Muscle of leg (tissue), 16 donors: ENCODE measurements at places on chromosomes 11 and 22. TPM values are rescaled to one million over a fixed set of nuclear protein-coding genes. Genes with fewer than 3 reads are reported as not detected.

- H3K27ac ChIP-seq, result no peak overlapping the region
- H3K4me3 ChIP-seq, result no peak overlapping the region
- no peaks in the 10 kb centered on the region for H3K36me3 ChIP-seq
- peaks cover 14% of the 10 kb centered on the region for H3K4me1 ChIP-seq
Observed at GRCh38 chr22:39488563-39489083, 13.5 kb upstream of the MIEF1 start.

DNA sequence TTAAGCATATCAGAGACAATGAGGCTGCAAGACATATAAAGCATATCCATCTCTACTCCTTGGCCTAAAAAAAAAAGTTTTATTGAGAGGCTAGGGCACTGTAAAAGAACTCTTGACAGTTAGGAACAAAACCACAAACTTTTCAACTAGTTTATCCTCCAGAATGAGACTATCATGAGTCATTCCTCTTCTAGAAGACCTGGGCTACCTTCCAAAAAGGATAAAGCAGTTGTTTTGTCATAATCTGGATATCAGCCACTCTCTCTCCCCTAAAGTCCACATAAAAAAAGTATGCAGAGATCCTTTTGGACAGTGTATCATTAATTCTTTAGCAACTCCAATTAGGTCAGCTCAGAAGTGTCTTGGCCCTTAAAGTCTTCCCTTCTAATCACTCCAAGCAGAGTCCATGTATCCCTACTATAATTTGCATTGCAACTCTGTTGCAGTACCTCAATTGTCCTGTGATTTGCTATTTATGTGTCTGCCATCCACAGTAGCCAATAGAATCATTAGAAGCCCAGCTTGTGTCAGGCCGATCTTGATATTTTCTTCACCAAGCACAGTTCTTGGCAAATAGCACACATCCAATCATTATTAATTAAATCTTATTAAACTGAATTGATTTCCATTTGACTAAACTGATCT, 10.4 kb downstream of the OR51T1 start:
- DNase-seq, result peak; percentile 63
- no peaks in the 10 kb centered on the region for H3K4me1 ChIP-seq
- no peaks in the 10 kb centered on the region for H3K36me3 ChIP-seq

DNA sequence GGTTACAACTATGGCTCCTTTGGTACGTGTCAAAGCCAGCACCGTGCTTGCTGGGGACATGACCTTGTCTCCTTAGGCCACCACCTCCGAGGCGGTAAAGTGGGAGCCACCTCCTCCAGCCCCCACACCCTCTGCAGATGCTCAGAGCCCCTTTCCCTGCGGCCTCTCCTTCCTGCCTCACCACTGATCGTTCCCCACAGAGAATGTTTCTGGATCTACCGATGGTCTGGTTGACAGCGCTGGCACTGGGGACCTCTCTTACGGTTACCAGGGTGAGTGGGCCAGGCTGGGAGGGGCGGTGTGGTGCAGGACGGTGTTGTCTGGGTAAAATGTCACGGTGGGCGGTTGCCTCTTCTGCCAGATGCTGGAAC, 8.9 kb downstream of the SIDT2 start:
- H3K27me3 ChIP-seq, result no peaks in the 10 kb centered on the region
- no peak for DNase-seq
- H3K36me3 ChIP-seq, result peaks cover 75% of the 10 kb centered on the region
- H3K4me3 ChIP-seq, result no peak overlapping the region

DNA sequence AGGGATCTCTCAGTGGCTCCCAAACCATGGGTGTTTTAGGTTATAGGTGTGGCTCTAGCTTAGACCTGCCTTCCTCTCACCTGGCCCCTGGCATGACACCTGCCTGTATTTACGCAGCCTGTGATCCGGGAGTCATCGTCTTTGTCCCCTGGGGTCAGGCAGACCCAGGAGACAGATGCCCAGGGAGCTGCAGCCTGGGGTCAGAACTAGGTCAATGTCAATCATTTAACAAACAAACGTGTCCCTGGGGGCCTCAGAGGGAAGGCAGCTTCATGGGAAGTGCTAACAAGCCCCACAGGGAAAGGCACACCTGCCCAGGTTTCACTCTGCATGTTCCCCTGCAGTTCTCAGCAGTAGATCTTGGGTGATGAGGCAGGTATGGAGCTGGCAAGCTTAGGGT, 12.0 kb downstream of the BACE1-AS start:
- H3K36me3 ChIP-seq, result peaks cover 7% of the 10 kb centered on the region
- peaks cover 11% of the 10 kb centered on the region for H3K4me1 ChIP-seq
- no peaks in the 10 kb centered on the region for H3K27me3 ChIP-seq
- no peak overlapping the region for H3K4me3 ChIP-seq
- no peak for DNase-seq

GRCh38 chr11:44755556-44756523, 29.1 kb downstream of the TSPAN18 start:
- H3K36me3 ChIP-seq, result no peaks in the 10 kb centered on the region
- no peak overlapping the region for H3K4me3 ChIP-seq
- DNase-seq, result no peak
- H3K4me1 ChIP-seq, result peaks cover 25% of the 10 kb centered on the region
- peaks cover 3% of the 10 kb centered on the region for H3K27me3 ChIP-seq

- peak; percentile 13 for DNase-seq
- no peaks in the 10 kb centered on the region for H3K4me1 ChIP-seq
- H3K36me3 ChIP-seq, result no peaks in the 10 kb centered on the region
Observed at GRCh38 chr11:22508665-22509064, 117.0 kb downstream of the FANCF start.

DNA sequence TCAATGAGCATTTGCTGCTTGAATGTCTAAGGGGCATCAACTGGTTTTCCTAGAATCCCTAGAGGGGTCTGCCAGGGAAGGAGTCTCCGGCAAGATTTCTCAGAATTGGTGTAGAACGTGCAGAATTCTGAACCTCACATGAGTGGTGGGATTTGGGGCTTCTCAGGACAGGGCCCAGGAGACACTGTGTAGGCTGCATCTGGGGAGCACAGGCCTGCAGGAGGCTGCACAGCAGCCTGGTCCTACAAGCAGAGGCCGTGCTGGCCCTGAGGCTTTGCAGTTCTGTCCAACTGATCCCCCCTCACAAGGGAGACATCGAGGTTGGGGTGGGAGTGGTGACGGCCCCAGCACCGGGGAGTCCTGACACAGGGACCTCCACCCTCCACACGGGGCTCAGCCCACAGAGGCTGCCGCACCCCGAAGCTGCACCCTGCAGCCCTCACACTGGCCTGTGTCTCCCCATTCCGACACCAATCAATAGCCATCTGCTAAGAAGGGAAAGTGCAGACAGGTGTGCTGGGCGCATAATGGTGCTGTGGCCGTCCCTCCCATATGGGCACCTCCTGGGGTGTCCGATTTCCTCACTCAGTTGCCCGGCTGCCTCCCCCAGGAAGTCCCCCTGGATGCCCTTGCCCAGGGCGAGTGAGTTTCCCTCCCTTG, 688.1 kb downstream of the BRD1 start:
- H3K4me3 ChIP-seq, result no peak overlapping the region
- no peak overlapping the region for H3K27ac ChIP-seq
- H3K27me3 ChIP-seq, result peaks cover 5% of the 10 kb centered on the region

DNA sequence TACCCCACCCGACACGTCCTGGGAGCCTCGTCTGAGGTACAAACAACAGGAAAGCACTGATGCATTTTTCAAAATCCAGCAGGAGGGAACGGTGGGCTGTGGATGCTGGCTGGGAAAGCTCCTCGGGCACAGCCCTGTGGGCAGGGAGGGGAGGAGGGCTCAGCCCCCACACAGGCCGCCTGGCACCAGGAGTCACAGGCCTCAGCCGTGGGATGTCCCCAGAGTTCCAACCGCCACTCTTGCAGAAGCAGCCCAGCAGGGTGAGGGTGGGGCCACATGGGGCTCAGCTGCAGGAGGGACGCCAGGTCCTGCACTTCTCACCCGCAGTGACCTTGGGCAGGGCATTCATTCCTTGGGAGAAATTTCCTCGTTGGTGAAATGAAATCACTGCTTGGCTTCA, 274.6 kb downstream of the BRD1 start:
- no peak overlapping the region for H3K27ac ChIP-seq
- H3K36me3 ChIP-seq, result no peaks in the 10 kb centered on the region
- no peaks in the 10 kb centered on the region for H3K4me1 ChIP-seq
- peaks cover 3% of the 10 kb centered on the region for H3K27me3 ChIP-seq

GRCh38 chr22:41888627-41889200, 26.2 kb downstream of the SHISA8 start:
- H3K4me3 ChIP-seq, result no peak overlapping the region
- no peak overlapping the region for H3K27ac ChIP-seq
- no peaks in the 10 kb centered on the region for H3K27me3 ChIP-seq
- peaks cover 82% of the 10 kb centered on the region for H3K36me3 ChIP-seq

- no peak overlapping the region for H3K27ac ChIP-seq
- H3K27me3 ChIP-seq, result peaks cover 4% of the 10 kb centered on the region
- no peaks in the 10 kb centered on the region for H3K4me1 ChIP-seq
- H3K4me3 ChIP-seq, result no peak overlapping the region
Observed at GRCh38 chr11:126738295-126739031, 262.1 kb downstream of the KIRREL3 start.

DNA sequence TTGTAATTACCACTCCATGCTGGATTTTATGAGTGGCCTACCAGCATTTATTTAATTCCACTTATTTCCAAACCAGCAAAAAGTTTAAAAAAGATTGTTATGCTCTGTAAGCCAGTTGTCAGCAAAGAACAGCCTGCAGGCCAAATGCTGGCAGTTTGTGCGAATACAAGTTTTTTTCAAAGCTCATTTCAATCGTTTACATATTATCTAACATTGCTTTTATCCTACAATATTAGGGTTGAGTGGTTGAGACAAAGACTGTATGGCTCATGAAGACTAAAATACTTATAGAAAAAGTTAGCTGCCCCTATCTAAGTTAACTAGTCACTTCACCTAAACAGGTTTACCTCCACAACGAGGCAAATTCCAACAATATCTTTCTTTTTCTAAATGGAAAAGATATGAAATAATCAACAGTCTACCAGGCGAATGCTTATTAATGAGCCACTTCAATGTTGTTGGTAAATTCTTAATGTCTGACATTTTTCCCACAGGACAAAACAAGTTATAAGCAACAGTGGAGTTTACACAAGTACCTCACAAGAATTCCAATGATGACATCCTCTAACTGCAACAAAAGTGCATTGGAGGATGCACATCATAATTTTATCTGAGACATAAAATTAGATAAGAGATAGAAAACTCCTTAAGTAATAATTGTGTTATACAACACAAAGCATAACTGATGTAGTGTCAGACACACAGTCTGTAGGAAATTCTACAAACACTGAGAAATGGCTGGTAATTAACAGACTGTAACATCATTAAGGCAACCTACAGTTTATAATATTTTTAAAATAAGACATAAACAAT, 35.8 kb upstream of the POU2AF2 start:
- no peak overlapping the region for H3K4me3 ChIP-seq
- no peaks in the 10 kb centered on the region for H3K27me3 ChIP-seq
- no peaks in the 10 kb centered on the region for H3K4me1 ChIP-seq
- no peaks in the 10 kb centered on the region for H3K36me3 ChIP-seq
- no peak overlapping the region for H3K27ac ChIP-seq

DNA sequence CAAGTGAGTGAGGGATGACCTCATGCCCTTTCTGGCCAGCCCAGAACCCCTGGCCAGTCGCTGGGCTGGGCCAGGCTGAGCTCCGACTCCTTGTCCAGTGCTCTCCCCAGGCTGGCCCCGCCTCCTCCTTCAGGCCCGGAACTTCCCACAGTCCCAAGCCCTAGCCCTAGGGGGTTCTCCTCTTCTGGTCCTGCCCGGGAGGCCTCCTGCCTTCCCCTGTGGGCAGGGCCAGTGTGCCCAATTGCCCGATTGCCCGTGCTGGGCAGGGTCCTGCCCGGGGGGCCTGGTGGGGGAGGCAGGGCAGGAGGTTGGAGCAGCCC, 4.2 kb downstream of the TCIRG1 start:
- H3K36me3 ChIP-seq, result peaks cover 10% of the 10 kb centered on the region
- H3K4me3 ChIP-seq, result no peak overlapping the region
- H3K27ac ChIP-seq, result peak overlapping the region; percentile 62
- peaks cover 62% of the 10 kb centered on the region for H3K4me1 ChIP-seq

GRCh38 chr11:23961503-23962338, 535.1 kb upstream of the LUZP2 start:
- no peaks in the 10 kb centered on the region for H3K36me3 ChIP-seq
- H3K4me1 ChIP-seq, result no peaks in the 10 kb centered on the region
- no peaks in the 10 kb centered on the region for H3K27me3 ChIP-seq
- no peak for DNase-seq

- H3K36me3 ChIP-seq, result peaks cover 4% of the 10 kb centered on the region
- DNase-seq, result no peak
- H3K4me1 ChIP-seq, result peaks cover under 1% of the 10 kb centered on the region
- H3K27me3 ChIP-seq, result no peaks in the 10 kb centered on the region
- no peak overlapping the region for H3K27ac ChIP-seq
- no peak overlapping the region for H3K4me3 ChIP-seq
Observed at GRCh38 chr22:24025475-24025874, 14.4 kb downstream of the CABIN1 start.

The LRRC74B gene
- 0.16 TPM for polyA plus RNA-seq

The HEPN1 gene
- 0.15 TPM for polyA plus RNA-seq

The HYLS1 gene
- 5.6 TPM for polyA plus RNA-seq

The ANKK1 gene
- polyA plus RNA-seq, result 0.25 TPM

The OR51E2 gene
- polyA plus RNA-seq, result 0.79 TPM

The PAMR1 gene
- polyA plus RNA-seq, result 20.6 TPM

The GTPBP1 gene
- polyA plus RNA-seq, result 33.5 TPM

The TMEM86A gene
- polyA plus RNA-seq, result 1.5 TPM

The SERPIND1 gene
- 1.5 TPM for polyA plus RNA-seq

The MISFA gene
- 3.6 TPM for polyA plus RNA-seq
